Epithelial cell of esophagus (primary cell): ENCODE measurements at places on chromosomes 6 and 20.

GRCh38 chr6:88871498-88871897 is 91.9 kb downstream of the RNGTT start:
- DNase-seq, result no peak

DNA sequence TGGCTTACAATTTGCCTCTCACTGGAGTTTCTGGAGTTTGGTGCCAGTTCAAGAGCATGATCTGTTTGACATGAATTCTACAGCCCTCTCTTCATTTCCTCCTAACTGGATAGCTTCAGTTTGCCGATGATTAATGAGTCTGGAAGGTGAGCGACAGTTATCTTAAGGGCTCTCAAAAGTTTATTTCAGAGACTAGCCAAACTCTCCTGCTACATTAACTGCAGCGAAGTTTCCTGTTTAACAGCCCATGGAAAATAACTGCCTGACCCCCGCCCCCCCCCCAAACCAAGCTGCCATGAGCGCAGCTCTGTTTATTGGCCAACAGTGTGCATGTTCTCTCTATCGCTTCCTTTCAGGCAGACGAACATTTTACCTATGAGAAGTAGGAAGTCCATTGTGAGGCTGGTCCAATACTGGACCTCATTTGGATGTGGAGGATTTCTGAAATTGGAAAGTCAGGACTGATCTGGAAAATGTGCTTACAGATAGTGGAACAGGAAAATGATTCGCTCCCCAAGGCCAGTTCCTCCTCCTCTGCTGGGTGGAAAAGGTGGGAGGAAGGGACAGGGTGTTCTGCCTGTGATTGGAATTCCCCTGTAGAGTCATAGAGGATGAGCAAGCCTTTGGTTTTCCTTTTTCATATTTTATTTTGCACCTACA is 522.2 kb upstream of the JAG1 start:
- DNase-seq, result peak; percentile 90

- DNase-seq, result no peak
Measured at GRCh38 chr6:90083891-90084290, 189.6 kb downstream of the GJA10 start.

DNA sequence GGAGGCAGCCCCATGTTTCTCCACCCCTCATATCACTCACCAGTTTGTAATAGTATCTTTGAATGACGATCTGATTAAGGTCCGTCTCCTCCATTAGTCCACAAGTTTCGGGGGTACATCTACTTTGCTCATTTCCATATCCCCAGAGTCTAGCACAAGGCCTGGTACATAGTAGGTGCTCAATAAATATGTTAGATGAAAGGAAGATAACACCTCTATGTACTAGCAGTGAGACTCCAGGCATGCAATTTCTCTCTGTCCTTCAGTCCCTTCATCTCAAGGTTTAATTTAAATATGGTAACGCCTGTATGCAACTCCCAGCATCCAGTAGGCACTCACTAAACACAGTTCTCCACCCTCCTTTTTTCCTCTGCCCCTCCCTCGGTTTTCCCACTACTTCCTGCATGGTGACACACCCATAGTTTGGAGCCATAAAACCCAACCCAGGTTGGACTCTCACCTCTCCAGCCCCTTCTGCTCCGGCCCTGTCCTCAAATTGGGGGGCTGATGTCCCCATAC is 461 bp upstream of the HNF4A start:
- DNase-seq, result no peak
